Activated T-helper 2 cell treated with anti-CD3 and anti-CD28 coated beads, Interferon-gamma antibody, Interleukin-2, Interleukin-4, amounts not matched to agents 10 μg/mL and 5 μg/mL and 100 μg/mL, durations not matched to agents 14 hours and 24 hours and 36 hours (primary cell): ENCODE measurements at places on chromosomes 11 and 22. TPM values are rescaled to one million over a fixed set of nuclear protein-coding genes. Genes with fewer than 3 reads are reported as not detected.

The KIF18A gene
- total RNA-seq, result 18.0 and 19.1 TPM in 2 replicates

The PSMC3 gene
- 214 and 219 TPM in 2 replicates for total RNA-seq

GRCh38 chr11:46071091-46071490, 50.2 kb downstream of the PHF21A start:
- no peak for DNase-seq
- H3K27ac ChIP-seq, result no peak overlapping the region
- no peaks in the 10 kb centered on the region for H3K27me3 ChIP-seq
- no peak overlapping the region for H3K4me3 ChIP-seq

DNA sequence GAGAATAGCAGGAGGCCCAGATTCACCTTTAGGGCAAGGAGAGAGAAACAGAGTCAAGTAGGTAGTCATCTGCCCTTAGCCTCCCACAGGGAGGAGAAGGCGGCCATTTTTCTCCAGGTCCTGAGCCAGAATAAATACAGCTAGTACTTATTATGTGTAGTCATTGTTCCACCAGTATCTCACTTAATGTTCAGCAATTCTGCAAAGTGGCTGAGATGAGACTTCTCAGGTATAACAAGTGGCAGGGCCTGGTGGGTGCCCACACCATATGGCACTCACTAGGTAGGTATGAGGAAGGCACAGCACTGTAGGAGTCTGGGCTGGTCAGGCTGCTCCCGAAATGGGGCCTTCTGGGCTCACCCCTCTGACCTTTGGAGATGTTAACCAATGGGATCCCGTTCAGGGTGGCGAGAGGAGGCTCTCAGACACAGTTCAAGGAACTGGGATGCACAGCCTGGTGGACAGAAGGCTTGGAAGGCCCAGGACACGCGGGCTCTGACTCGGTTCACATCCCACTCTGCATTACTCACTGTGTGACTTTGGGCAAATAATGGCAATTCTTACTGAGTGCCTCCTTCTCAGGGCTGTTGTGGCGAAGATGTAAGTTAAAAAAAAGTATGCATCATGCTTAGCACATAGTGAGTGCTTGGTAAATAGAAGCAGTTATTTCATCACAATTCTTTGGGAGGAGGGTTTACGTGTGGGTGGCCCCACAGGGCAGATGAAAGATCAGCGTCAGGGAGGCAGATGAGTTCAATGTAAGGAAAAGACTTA, 25.1 kb downstream of the RTN4RL2 start:
- H3K27ac ChIP-seq, result no peak overlapping the region
- peaks cover 2% of the 10 kb centered on the region for H3K4me1 ChIP-seq
- peaks cover 21% of the 10 kb centered on the region for H3K36me3 ChIP-seq
- H3K4me3 ChIP-seq, result no peak overlapping the region

DNA sequence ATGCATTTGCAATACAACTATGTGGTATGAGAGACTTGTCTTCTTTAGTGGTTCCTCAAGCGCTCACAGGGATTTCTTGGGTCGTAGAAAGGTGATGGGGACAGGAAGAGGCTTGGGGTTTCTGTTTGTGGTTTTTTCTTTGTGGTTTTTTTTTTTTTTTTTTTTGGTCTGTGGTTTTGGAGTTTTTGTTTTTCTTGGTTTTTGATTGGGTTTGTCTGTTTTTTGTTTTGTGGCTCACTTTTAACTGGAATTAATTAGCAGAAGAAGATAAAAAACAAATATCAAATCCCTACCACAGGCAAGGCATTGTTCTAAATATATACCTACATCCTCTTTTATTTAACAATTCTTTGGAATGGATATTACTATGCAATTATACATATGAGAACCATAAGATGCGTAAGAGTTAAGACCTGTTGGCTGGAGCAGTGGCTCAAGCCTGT, 5.5 kb downstream of the TTC28 start:
- peak overlapping the region; percentile 93 for H3K27ac ChIP-seq
- DNase-seq, result peak; percentile 41
- H3K36me3 ChIP-seq, result peaks cover 4% of the 10 kb centered on the region
- peaks cover 62% of the 10 kb centered on the region for H3K27me3 ChIP-seq
- H3K4me3 ChIP-seq, result no peak overlapping the region
